CD4-positive, alpha-beta T cell treated with Interleukin-17A for 4 hours (primary cell): ENCODE measurements at places on chromosomes 1 and 21.
A peak's percentile ranks its signal among the peaks of the same experiment; 100 is the strongest.

GRCh38 chr1:18010408-18010807 is 97.2 kb upstream of the IGSF21 start:
- no peak for DNase-seq

DNA sequence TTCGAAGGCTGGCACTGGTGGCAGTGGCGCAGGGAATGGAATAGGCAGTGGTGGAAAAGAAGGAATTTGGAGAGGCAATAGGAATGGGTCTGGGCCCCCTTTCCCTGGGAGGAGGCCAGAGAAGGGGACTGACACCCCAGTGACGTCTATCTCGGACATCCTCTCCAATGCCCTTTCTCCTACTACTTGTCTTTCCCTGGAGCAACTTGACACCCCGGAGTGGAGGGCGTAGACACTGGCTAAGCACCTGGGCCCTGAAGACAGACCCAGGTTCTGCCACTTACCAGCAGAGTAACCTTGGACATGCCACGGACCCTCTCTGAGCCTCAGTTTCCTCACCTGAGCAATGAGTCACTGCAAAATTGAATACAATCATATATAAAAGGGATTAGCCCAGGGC is 86.8 kb downstream of the CAMK2N1 start:
- DNase-seq, result no peak

- DNase-seq, result no peak
Measured at GRCh38 chr1:229922249-229922648, 144.8 kb upstream of the GALNT2 start.

- no peak for DNase-seq
Measured at GRCh38 chr1:199246716-199247115, 607.9 kb downstream of the PTPRC start.

- DNase-seq, result peak; percentile 65
Measured at GRCh38 chr1:145983960-145984830, 12.2 kb downstream of the TXNIP start.

DNA sequence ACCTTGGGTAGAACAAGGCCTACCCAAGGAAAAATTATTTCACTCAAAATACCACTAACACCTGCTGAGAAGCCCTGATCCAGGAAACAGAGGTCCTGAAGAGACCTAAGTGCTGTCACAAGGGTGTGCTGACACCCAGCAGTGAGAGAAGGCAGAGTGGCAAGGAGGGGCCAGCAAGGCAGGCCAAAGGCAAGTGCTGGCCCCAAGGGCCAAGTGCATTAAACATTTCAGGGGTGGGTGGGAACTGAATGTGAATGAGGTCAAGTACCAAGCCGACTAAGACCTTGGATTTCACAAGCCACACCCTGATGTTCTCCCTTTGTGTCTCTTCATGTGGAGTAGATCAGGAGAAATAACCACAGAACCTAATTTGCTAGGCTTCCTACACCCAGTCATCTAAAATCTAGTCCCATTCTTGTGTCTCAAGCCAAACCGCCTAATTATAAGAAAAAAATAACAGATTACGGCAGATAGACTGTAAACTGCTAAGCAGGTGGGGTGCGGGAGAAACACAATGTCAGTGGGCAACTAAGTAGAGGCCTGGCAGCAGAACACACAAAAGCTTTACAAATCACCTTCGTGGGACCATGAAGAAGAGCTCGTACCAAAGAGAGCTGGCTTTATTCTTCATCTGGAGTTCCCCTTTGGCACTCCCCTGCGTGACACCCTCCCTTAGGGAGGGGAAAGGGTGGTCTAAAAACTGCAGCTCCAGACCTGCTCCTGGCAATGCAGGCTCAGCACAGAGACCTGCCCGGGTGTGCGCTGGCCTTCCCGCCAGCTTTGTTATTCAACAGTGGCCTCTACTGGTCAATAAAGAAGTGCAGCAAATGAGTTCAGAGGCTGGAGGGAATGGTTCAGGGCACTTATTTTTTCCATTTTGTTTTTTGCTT is 8.7 kb downstream of the UBE2G2 start:
- DNase-seq, result peak; percentile 60

GRCh38 chr1:149936170-149936991 is at the start of gene MTMR11:
MTMR11 (minus strand) TSS chr1:149936879; CDS start chr1:149936647, 232 bp downstream.
- DNase-seq, result no peak

DNA sequence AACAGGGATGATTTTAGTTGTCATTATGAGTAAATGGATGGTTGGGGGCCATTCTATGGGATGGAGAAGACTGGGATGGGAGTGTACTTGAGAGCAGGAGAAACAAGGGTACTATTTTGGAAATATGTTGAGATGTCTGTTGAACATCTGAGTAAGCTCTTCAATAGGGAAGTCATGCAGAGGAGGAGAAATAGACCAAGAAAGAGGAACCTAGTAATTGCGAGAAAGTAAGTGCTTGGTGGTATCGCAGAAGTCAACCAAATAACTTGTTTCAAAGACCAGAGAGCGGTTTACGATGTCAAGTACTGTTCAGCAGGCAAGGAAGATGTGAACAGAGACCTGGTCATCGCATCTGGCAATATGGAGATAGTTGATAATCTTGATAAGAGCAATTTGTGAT is 22.4 kb upstream of the CHRM3 start:
- DNase-seq, result no peak

DNA sequence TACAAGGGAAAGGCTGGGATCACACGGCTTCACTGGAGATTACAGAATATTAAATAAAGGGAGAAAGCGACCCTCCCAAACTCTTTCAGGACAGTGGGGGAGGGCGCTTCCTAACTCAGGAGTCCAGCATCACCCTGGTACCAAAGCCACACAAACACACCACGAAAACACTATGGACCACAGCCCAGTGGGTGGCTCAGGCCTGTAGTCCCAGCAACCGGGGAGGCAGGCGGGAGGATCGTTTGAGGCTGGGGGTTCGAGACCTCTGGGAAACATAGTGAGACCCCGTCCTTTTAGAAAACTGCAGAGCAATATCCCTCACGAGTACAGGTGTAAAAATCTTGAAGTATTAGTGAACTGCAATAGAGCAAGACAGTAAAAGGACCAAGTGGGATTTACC is 16.0 kb downstream of the TRIM11 start:
- DNase-seq, result no peak

- DNase-seq, result no peak
Measured at GRCh38 chr1:68143633-68144032, 88.7 kb downstream of the WLS start.

GRCh38 chr1:148309940-148310500 is 157.9 kb upstream of the NBPF11 start:
- DNase-seq, result no peak

- no peak for DNase-seq
Measured at GRCh38 chr1:115319706-115320105, 18.3 kb downstream of the NGF start.

GRCh38 chr21:46006547-46007491 is 25.2 kb downstream of the COL6A1 start:
- no peak for DNase-seq

- DNase-seq, result peak; percentile 19
Measured at GRCh38 chr21:34635307-34635706, 20.4 kb upstream of the RCAN1 start.

DNA sequence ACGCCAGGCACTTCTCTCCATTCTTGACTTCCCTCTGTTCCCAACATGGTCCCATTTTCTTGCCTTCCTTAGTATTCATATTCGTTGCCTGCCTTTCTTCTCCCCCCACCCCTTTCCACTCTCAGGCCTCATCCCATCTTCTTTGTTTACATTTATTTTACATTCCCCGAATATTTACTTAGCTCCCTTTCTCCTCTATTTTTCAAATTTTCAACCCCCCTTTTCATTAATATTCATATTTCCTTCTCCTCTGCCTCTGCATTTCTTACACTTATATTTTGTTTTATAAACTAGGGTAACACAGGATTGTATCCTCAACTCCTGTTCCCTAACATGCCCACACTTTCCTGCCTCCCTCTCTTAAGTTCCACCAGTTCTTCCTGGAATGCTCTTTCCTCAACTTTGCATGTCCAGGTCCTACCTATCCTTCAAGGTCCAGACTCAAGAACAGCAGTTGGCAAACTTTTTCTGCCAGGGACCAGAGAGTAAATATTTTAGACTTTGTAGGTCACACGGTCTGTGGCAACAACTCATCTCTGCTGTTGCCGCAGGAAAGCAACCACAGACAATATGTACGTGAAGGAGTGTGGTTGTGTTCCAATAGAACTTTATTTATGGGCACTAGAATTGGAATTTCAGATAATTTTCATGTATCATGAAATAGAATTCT is 29.8 kb upstream of the A3GALT2 start:
- DNase-seq, result no peak
